ENCODE measurements at places on chromosomes 11 and 22.

- DNase-seq, result no peak
These were observed 5.9 kb downstream of the RNF215 start for GRCh38 chr22:30381264-30381663.

- no peak for DNase-seq
These were observed 4.4 kb downstream of the TMEM121B start for GRCh38 chr22:17116572-17117330.

DNA sequence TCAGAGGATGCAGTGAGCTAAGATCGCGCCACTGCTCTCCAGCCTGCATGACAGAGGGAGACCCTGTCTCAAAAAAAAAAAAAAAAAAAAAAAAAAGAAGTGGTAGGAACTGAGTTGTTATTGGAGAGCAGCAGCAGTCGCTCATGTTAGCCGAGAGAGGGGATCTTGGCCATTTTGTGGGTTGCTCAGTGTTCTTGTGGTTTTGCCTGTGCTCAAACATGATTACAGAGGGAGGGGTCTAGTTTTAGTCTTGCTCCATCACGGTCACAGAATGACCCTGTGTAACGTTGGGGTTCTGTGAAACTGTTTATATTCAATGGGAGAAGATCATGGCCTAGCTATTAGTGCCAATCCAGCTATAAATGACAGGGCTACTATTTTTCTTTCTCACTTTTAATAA is 1.9 kb downstream of the DPAGT1 start:
- DNase-seq, result no peak

GRCh38 chr11:17828311-17828751 is 93.8 kb downstream of the KCNC1 start:
- no peak for DNase-seq

- no peak for DNase-seq
These were observed 16.1 kb downstream of the ARHGAP1 start for GRCh38 chr11:46684367-46684766.

DNA sequence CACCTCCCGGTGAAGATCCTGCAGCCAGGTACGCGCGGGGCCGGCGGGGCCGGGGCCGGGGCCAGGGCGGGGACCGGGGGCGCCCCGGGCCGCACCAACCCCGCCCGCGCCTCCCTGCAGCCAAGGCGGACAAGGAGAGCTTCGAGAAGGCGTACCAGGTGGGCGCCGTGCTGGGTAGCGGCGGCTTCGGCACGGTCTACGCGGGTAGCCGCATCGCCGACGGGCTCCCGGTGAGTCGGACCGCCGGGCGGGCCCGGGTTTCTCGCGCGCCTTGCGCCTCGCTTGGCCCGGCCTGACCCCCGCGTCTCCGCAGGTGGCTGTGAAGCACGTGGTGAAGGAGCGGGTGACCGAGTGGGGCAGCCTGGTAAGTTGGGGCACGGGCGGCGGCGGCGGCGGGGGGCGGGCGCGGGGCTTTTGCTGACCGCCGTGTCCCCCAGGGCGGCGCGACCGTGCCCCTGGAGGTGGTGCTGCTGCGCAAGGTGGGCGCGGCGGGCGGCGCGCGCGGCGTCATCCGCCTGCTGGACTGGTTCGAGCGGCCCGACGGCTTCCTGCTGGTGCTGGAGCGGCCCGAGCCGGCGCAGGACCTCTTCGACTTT is 531 bp downstream of the PIM3 start:
- DNase-seq, result no peak

- no peak for DNase-seq
These were observed 66.0 kb upstream of the FTH1 start for GRCh38 chr11:62033191-62034035.

- DNase-seq, result no peak
These were observed 22.3 kb downstream of the ARHGAP1 start for GRCh38 chr11:46677991-46678740.

- DNase-seq, result no peak
These were observed 39.0 kb downstream of the QSER1 start for GRCh38 chr11:32931606-32932005.

GRCh38 chr11:72283947-72284346 is 40.0 kb upstream of the PHOX2A start:
- DNase-seq, result no peak

DNA sequence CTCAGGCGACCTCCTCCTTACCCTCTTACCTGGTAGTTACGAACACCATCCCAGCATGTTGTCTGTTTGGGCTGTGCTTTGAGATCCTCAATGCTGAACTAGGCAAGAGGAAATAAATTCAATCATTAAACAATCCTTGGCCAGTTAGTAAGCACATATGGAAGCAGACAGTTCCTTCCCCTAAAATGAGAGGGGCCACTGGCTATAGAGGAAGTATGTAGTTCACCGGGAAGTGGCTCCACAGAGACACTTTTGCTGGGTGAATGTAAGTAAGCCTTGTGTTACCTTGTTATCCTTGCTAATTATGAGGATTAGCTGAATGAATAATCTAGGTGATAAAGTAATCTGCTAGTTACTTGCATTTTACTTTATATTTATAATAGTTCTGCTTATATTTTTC is 2.9 kb downstream of the THYN1 start:
- no peak for DNase-seq

- DNase-seq, result no peak
These were observed 55.7 kb downstream of the MYH9 start for GRCh38 chr22:36331912-36332622.

DNA sequence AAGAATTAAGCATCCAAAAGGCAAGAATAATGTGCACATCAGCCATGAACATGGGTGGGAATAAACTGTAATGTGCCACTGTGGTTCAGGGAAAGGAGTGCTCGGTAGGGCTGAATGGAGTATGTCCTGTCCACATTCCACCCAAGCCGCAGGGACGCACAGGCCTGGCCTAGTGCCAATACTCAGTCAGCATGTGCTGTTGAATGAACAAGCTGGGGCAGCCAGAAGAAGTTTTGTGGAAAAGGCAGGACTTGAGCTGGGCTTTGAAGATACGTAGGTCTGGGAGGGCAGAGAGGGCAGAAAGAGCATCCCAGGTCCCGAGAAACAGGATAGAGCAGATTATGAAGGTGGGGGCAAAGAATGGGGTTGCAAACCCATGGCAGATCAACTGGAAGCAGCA is 60.0 kb upstream of the PLET1 start:
- DNase-seq, result no peak

GRCh38 chr11:67289226-67289650 is at the start of gene ANKRD13D:
Gene ANKRD13D, plus strand, starts transcription at chr11:67289303. Its CDS starts 158 bp downstream, at chr11:67289461.
- DNase-seq, result no peak
